ENCODE measurements at places on chromosomes 11 and 22.

DNA sequence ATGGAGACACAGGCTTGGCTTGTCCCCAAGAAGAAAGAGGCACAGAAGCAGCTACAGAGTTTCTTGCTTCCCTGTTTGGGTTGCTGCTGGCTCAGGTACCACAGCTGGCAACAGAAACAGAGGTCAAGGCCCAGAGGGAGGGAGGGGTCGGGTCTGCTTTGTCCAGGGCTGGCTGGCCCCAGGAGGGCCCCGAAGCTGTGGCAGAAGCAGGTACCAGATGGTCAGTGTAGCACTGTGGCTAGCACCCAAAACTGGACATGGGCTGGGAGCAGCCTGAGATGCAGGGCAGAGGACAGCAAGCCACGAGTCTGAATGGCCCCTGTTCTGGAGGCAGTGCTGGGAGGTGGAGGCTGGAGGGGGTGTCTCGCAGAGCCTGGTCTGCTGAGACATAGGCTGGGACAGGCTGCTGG is 52.3 kb upstream of the CCDC188 start:
- no peak for DNase-seq

GRCh38 chr22:18023509-18024275 is 669 bp downstream of the MICAL3 start:
- DNase-seq: peak; percentile 83

GRCh38 chr11:63931876-63932275 is 6.9 kb upstream of the NAA40 start:
- no peak for DNase-seq

DNA sequence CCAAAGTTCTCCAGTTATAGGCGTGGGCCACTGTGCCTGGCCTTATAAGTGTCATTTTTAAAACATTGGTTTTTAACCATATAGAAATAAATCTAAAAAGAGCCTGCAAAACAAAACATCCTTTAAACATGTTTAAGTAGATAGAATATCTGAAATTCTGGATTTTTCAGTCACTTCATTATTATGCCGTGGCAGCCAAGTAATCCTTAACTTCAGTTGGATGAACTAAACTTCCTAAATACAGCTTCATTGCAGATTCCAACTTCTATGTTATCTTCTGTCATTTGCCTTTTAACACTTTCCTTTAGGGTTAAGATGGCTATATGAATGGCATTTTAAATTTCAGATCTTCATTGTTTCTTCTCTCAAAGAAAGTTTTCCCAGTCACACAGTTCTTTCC is 291.4 kb downstream of the TMEM135 start:
- DNase-seq: no peak

- no peak for DNase-seq
These were observed 17.5 kb upstream of the CD3E start for GRCh38 chr11:118287006-118287405.

GRCh38 chr22:50568626-50569025 is 5.9 kb upstream of the SYCE3 start:
- no peak for DNase-seq

- DNase-seq: no peak
These were observed 629.5 kb downstream of the BRD1 start for GRCh38 chr22:49197986-49198704.

GRCh38 chr11:36532941-36533601 is 23.0 kb upstream of the TRAF6 start:
- DNase-seq: no peak

DNA sequence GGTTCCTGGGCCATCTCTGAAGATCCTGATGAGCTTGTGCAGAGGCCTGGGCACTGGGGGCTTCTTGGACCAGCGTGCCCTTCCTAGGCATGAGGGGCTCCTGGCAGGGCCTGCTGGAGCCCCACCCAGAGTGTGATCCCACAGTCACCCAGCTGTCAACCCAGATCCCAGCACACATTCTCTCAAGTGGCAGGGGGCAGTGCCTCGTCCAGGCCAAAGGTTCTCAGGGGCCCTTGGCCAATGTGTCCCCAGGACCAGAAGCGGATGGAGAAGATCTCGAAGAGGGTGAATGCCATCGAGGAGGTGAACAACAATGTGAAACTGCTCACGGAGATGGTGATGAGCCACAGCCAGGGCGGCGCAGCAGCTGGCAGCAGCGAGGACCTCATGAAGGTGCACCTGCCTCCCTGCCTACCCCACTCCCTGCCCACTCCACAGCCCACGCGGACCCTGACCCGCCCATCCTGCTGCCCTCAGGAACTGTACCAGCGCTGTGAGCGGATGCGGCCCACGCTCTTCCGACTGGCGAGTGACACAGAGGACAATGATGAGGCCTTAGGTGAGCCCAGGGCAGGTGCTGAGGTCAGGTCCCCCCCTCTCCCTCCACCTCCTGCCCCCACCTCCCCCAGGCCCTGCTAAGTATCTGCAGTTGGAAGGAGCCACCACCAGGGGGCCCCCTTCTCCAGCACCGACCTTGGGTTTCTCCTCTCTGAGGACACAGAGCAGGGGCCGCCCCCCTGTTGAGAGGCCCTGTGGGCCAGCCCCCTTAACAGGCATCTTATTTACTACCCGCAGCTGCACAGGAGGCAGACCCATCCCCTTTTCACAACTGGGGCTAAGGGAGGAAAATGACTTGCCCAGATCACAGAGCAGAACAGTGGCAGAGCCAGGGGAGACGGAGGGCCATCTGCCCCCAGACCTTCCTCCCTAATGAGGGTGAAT is 14.7 kb downstream of the GGA1 start:
- DNase-seq: no peak

DNA sequence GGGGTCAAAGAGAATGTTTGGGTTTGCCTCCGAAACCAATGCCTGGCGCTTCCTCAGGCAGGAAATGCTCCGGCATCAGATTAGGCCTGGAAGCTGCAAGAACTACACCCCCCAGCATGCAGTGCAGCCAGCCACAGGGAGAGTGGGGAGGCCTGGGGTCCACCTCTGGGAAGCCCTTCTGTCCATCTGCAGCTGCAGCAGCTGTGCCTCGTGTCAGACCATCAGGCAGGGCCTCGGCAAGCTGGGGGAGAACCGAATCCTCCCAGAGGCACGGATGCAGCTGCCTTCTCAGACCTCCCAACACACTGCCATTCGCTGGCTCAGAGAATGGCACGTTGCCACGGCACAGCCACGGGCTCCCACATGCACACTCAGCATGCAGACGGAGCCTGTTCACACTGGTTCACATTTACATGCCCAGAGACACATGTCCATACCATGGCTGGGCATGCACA is 57.4 kb downstream of the NECTIN1 start:
- DNase-seq: no peak

DNA sequence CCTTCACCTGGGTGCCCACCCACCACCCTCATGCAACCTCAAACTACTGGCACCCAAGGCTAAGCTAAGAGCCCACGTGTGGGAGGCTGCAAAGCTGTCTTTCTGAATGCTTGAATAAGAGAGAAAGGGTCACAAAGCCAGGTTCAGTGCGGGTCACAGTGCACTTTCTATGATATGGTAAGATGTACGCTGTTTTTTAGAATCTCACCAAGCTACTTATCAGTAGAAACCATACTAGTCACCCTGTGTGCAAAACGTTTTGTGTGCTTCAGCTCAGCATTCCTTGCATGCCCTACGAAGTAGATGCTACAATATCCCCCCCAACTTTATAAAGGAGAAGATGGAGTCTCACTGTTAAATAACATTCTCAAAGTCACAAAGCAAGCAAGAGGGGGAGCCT is 14.9 kb downstream of the P2RX3 start:
- no peak for DNase-seq

GRCh38 chr22:41436322-41437113 is 10.1 kb downstream of the TOB2 start:
- no peak for DNase-seq

DNA sequence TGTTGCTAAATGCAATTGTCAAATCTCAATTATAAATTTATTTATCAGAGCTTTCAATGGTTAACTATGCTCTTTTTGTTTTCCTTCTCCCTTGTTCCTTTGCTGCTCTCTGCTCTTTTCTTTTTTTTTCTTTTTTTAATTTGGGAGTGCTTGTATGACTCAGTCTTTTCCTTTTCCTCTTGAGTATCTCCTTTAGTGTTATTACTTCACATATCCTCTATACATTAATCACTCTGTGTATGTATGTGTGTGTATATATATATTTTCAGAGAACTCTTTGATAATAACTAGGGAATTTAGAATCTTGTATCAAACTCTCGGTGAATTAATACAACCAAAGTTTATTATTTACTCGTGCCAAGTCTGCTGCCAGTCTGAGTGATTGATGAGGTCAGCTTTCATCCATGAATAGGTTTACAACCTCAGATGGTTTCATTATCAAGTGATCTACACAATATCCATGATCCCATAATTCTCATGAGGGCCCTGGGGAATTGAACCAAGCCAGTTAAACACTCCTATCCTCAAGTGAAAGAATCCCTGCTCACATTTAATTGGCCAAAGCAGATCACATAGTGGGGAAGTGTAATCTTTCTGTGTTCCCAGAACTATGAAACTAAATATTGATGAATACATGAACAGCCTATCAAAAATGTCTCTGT is 743.4 kb upstream of the CNTN5 start:
- peak; percentile 63 for DNase-seq

DNA sequence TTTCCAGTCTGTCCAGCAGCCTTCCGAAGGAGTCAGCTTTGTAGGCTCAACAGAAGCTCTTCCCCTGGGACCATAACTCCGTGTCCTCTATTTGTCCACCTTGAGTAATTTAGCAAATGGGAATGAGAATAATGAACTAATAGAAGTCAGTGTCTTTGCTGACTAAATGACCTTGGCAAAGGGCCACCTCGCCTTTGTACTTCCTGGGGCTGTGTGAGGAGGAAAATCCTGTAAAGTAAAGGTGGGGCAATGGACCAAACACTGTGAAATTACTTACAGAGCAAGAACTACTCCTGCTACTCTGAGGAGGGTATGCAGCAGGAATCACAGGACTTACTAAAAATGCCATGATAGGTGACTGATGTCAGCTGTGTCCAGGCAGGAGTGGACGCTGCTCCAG is 36.2 kb upstream of the CSNK2A3 start:
- DNase-seq: no peak

DNA sequence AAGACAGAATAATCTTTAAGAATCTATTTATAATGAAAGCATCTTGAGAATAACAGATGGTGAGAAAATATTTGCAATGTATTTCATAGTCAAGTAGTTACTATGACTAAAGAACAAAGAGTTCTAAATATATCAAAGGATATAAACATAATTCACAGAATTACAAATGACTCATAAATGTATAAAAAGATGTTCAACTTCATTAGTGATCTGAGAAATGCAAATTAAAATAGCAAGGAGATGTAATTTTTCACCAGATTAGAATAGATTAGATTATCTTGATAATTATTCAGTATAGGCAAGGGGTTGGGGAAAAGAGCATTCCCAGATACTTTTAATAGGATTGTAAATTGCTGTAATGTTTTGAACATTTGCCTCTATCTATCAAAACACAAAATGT is 30.1 kb upstream of the PAMR1 start:
- no peak for DNase-seq

DNA sequence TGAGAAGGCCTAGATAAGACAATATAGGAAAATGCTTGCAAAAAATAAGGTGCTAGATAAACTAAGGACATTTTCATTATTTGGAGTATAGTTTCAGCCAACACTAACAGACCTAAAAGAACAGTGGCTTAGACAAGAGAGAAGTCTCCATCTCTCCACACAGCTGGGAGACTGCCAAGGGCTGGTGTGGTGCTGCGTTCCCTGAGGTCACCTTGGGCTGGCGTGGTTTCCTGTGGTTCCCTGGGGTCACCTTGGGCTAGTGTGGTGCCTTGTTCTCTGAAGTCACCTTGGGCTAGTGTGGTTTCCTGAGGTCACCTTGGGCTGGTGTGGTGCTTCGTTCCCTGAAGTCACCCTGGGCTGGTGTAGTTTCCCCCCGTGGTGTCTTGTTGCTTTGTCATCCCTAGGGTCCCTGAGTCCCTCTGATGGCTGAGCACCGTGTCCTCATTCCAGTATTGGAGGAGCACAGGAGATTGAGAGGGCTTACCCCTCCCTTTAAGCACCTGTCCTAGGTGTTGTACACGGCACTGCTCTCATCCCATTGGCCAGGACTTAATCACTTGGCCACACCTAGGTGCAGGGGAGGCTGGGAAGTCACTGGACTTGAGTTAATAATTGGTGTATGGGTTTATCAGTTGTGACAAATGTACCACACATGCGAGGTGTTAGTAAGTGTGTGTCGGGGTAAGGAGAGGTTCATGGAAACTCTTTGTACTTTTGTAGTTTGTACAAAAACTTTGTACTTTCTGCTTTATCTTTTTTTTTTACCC is 14.9 kb downstream of the SAMM50 start:
- no peak for DNase-seq

DNA sequence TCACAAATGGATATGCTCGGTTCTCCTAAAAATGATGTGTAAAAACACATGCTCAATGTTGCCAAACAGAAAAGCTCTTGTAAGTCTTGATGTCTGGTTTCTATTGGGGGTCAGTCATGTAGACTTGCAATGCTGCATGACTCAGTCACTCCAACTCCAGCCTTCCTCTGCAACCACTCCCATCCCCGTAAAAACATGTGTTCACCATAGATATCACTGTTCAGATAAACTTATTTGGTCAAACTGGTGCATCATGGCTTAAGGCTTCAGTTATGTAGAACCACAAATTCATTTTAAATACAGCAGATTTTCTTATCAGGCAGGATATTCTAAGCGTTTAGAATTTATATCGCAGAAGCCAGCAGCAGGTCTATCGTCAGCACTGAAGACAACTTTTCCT is 298.4 kb upstream of the LUZP2 start:
- no peak for DNase-seq

- DNase-seq: no peak
These were observed 109.7 kb downstream of the WNT7B start for GRCh38 chr22:45867118-45867905.

GRCh38 chr11:34053161-34053686 is 1.7 kb downstream of the CAPRIN1 start:
- peak; percentile 92 for DNase-seq

- no peak for DNase-seq
These were observed 749.5 kb upstream of the CCDC90B start for GRCh38 chr11:84035645-84036044.

- DNase-seq: no peak
These were observed 415.2 kb downstream of the LARGE1 start for GRCh38 chr22:33504941-33505625.

- no peak for DNase-seq
These were observed 872.0 kb downstream of the BRD1 start for GRCh38 chr22:48955351-48956311.

- DNase-seq: no peak
These were observed 60.8 kb downstream of the ARHGAP32 start for GRCh38 chr11:129131316-129131715.

DNA sequence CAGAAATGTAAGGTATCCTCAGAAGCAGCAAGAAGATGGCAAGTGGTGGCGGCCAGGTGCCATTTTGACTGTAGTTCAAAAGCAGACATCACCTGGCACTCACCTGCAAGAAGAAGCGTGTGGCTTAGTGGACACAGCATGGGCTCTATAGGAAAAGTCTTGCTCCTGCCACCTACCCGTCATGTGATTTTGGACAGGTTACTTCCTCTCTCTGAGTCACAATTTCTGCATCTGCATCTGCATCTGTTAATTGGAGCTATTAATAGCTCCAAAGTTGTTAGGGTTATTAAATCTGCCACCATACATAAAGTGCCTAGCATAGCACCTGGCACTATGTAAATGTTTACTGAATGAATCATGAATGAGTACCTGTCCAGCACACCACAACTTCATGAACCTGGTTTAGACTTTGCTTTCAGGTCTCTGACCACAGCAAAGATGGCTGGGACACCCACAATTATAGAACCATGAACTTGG is 16.8 kb downstream of the RAB30 start:
- DNase-seq: no peak

Measured in NCI-H2171 (cell line).